G401 (cell line): ENCODE measurements at places on chromosomes 2 and 18. TPM values are rescaled to one million over a fixed set of nuclear protein-coding genes. Genes with fewer than 3 reads are reported as not detected.

Gene SNTG2
- not detected in 2 replicates for total RNA-seq

Gene SMAD2
- 54.3 and 68.8 TPM in 2 replicates for total RNA-seq

Gene UPP2
- not detected in 2 replicates for total RNA-seq

Gene KLHL29
- total RNA-seq = not detected in 2 replicates

Gene UNC80
- total RNA-seq = not detected in 2 replicates

Gene RAB27B
- total RNA-seq = not detected in 2 replicates

Gene TMEM182
- total RNA-seq = 1.8 and 3.8 TPM in 2 replicates

Gene CNTNAP5
- not detected in 2 replicates for total RNA-seq

Gene TTN
- total RNA-seq = 0.74 and 0.88 TPM in 2 replicates

Gene FAM210A
- total RNA-seq = 23.4 and 27.9 TPM in 2 replicates
